ENCODE measurements at places on chromosomes 1 and 21.

DNA sequence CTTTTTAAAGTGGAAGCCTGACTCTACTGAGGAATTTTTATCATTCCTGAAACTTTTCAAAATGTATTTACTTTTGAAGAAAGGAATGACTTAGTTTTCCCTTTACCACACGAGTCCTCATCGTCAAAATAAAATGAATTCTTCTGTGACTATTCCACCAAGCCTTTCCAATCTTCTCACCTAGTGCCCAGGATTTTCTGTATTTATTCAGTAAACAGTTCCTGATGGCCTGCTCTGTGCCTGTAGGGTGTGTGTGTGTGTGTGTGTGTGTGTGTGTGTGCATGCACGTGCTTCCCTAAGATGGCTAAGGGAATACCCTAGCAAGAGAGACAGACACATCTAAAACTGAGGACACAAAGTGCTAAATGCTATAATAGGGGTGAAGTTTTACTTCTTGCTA is 395.0 kb upstream of the USP24 start:
- DNase-seq, result no peak

DNA sequence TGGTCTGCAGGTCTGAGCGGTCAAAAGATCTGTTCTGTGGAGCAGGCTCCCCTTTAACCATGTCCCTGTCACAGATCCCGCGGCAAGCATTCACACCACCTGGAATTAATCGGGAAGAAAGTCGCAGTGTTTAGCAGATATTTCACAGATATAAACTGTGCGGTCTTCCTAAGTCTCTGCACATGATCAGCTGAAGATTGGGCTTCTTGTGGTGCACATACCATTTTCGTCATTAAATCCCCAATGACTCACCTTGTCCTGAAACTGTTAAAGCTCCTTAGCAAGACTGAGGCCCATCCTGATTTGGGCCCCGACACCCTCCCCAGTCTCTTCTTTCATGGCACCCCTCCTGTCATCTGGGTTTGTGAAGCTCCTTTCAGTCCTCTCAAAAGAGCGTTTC is 158.8 kb downstream of the KIF26B start:
- no peak for DNase-seq

GRCh38 chr1:54812801-54813484 is 11.8 kb upstream of the TTC22 start:
- DNase-seq, result no peak

- DNase-seq, result peak; percentile 49
These were observed 507 bp downstream of the AK5 start for GRCh38 chr1:77282187-77282865.

DNA sequence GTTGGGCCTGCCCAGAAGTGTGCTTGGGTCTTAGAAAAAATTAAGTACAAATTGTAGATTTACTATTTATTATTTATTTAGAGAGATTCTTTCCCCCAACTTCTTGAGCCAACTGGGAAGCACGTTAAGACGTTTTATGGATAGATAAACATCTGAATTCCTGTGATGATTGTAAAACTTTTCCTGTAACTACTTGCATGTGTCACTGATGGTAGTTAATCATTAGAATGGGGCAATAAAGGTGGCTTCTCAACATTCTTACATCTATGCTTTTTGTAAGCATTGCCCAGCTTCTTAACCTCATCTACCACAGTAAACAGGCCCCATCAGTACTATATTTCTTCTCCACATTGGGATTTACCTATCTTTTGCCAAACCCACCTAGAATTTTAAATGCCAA is 559.8 kb downstream of the LMO4 start:
- no peak for DNase-seq

GRCh38 chr1:154956544-154956941 is 644 bp upstream of the PBXIP1 start:
- no peak for DNase-seq

- no peak for DNase-seq
These were observed 502.5 kb upstream of the ADGRL2 start for GRCh38 chr1:81298266-81298665.

- DNase-seq, result no peak
These were observed 20.5 kb downstream of the PLEKHM2 start for GRCh38 chr1:15704526-15705183.

DNA sequence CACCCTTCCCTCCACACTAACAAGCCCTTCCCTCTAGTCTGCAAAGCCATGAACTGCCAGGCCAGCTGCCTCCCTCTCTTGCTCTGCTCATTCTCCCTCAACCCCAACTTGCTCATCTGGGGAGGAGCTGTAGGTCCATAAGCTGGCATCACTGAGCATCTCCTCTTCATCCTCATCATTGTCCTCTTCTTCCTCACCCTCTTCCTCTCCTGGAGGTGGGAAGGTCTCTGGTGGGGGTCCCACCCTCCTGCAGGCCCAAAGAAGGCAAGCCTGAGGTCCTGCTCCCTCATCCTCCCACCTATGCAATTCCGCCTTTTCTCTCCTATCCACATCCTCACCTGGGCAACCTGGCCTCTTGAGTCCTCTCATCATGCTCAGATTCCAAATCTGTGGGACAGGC is 2.7 kb downstream of the ZNF692 start:
- no peak for DNase-seq

DNA sequence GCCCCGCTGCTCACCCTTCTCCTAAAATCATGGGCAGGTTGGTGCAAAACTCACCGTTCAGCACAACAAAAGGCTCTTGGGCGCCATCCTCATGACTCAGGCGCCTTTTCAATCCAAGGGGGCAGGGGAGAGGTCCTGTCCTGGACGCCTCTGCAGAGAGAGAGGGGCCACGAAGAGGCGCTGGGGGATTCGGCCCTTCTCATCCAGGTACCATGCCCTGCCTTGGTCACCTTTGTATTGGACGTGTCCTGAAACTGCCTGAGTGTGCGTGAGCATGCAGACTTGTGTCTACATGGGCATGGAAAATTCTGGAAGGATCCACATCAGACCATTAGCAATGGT is 53.5 kb downstream of the SLC37A1 start:
- no peak for DNase-seq

- no peak for DNase-seq
These were observed 111.8 kb upstream of the PRMT6 start for GRCh38 chr1:106944721-106945120.

DNA sequence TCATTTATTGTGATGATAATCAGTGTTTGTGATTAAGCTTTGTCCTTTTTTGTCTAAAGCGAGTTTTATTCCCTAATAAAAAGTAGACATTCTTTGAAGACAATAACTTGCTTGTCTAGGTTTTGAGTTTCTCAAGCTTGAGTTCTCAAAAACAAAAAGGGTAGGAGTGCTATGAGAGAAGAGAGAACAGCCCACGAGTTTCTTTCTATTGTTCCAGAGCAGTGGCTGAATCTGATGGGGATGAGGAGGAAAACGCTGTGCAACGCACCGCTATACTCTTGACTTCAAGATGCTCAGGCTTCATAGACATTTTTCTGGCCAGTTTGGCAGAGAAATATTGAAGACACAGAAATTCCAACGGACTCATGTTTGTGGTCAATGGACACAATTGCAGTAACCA is 669.8 kb upstream of the B3GALT2 start:
- no peak for DNase-seq

- DNase-seq, result peak; percentile 80
These were observed 62.3 kb downstream of the RUNX1 start for GRCh38 chr21:34986561-34987500.

GRCh38 chr1:46699666-46700065 is 19.2 kb downstream of the EFCAB14 start:
- DNase-seq, result no peak

GRCh38 chr1:228154670-228155571 is 5.2 kb downstream of the GJC2 start:
- DNase-seq, result peak; percentile 58

DNA sequence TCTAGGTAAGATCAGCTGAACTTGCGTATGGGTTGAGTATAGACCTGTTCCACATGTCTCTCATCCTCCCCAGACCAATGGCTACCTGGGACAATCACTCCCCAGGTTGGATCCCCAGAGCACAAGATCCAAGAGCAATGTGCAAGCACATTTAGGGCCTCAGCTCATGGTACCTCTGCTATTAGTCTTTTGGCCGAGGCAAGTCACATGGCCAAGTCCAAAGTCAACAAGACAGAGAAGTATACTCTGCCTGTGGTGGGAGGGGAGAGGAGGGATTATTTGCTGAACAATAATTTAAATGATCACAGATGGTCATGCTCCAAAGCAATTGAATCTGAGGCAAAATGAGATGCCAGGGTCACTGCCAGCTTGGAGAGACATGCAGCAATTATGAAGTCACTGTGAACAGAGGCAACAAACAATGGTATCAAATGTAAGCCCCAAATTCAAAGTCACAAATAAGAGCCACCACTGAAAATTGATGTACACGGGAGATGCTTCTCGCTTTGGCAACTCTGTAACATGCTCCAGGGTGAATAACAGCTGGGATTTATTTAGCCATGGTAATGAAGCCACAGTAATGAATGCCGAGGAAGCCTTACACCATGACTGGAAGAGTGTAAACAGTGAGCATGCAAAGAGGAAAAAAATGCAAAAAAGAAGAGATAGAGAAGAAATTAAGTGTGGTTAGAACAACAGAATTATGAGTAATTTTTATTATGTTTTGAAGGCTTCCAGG is 149.1 kb downstream of the ZNF281 start:
- no peak for DNase-seq

- no peak for DNase-seq
These were observed 69.7 kb downstream of the CD46 start for GRCh38 chr1:207821464-207822045.

GRCh38 chr1:201530741-201531531 is 8.0 kb upstream of the NAV1 start:
- DNase-seq, result peak; percentile 75

- no peak for DNase-seq
These were observed 1742.1 kb downstream of the BRINP3 start for GRCh38 chr1:188735567-188735966.

DNA sequence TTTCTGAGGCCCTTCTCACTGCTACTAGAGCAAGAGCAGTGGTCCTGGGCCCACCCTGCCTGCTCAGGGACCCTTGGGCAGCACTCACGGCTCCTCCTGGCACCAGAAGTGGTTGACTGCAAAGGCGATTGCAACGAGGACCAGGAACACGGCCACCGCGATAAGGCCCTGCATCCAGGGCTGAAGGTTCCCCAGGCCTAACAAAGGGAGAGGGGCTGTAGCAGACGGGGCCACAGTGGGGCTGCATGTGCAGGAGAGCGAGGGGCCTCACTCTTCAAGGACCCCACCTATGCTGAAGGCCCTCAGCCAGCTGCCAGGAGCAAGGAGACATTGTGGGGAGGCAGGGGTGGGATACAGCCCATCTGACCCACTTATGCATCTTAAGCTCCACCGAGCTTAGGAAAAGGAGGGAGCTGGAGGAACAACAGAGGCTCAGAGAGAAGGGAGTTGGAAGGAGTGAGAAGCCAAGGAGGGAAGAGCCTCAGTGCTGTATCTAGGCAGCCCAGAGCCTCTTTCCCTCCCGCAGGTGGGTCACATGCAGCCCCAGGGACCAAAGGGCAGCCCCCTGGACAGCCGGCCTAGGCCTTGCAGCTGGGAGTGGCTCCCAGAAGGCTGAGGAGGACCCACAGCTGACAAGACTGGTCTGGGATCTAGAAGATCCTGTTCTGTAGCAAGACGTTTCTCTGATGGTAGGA is 2.5 kb downstream of the PDZK1IP1 start:
- DNase-seq, result peak; percentile 17

DNA sequence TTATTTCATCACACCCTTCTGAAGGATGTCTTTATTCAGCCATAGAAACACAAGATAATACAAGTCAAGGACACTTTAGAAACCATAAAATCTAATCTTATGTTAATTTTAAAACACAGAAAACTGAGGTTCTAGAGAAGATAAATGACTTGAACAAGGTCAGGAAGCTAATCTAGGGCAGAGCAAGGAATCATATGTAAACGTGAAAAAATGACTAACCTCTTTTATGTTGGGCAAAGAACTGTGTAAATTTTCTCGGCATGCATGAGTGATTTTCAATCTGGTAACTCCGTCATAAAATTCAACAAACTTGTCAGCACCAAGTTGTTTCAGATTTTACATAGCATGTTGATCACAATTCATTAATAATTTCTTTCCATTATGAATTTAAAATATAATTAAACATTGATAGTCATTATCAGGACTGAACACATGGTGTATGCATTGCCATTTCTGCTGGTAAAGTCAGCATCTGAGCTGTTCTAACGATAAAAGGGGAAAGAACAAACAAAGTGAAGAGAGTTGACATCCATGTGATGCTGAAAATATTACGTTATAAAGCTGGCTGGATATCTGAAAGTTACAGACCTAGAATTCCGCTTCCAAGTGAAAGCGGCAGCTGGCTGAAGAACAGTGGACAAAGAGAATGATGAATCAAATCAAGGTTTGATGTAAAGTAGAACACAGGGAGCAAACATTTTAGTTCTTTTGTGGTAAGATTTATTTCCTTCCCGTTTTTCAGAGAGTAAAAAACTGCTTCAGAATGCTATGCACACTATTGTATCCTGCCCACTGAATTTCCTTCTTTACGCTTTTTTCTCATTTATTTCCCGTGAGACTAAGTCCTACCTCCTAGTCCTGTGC is 1037.4 kb upstream of the TMPRSS15 start:
- DNase-seq, result no peak

DNA sequence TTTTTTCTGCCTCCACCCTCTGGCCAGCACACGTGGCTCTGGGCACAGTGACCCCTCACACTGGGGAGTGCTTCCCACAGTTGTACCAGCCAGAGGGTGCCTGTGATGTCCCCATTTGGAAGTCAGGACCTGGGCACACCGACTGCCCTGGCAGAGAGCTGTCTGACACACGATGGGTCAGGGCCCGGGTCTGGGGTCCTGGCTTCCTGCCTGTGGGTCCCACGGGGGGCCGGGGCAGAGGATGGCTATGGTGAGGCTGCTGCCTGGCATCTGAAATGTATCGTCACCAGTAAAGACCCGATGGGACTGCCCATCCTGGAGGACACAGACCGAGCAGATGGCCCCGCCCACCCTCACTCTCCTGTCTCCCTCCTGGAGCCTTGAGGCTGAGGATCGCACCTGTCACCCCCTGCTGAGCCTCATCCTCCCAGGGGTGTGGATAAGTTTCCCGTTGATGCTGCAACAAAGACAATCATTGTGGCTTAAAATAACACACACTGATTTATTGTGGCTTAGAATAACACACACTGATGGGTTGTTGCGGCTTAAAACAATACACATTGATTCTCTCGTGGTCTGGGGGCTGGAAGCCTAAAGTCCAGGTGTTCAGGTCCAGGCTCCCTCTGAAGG is 88.8 kb upstream of the TTC34 start:
- DNase-seq, result no peak

Data from stimulated activated CD8-positive, alpha-beta memory T cell treated with anti-CD3 and anti-CD28 coated beads, Interleukin-4, amount 100 ng/mL, for 48 hours (primary cell).